ENCODE measurements at places on chromosomes 3 and 15.

DNA sequence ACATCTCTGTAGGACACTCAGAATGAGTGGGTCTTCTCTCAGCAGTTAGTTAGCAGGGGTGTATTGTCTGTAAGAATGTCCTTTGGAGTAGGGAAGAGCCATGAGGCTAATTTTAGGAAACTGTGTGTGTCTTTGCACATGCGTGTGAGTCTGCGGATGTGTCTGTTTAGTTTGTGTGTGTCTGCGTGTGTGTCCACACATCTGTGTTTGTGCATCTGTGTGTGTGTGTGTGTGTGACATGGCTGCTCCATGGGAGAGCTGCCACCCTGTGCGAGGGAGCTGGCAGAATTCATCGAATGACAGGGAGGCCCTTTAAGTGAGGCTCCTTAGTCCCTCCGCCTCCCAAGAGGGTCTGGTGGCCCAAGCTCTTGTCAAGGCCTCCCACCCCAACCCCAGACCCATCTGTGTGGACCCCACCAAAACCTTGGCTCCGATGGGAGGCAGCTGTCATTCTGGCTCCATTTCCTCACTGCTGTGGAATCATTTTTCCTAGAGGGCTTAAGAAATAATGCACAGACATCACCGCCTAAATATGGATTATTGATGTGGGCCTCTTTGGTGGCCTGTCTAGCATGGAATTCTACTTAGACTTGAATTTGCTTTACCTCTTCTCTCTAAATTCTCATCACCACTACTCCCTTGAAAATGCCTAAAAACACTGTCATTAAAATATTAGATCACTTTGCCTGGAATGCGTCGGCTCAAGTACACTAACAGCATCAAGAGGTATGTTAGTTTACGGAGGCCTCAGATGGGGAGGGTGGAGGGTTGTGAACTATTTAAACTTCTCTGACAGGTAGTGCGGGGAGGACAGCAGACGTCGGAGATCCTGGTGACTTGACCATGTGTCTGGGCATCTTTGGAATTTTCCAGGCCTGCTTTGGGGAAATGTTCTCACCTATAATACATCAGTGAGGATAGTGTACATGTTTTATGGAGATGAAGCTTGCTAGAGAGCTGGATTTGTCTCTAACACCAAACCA is 9.4 kb downstream of the ESYT3 start:
- no peak for DNase-seq

GRCh38 chr15:74170875-74171578 is 2.5 kb upstream of the ISLR start:
- DNase-seq = no peak

- no peak for DNase-seq
Measured at GRCh38 chr3:129736070-129736469, 129.6 kb upstream of the PLXND1 start.

DNA sequence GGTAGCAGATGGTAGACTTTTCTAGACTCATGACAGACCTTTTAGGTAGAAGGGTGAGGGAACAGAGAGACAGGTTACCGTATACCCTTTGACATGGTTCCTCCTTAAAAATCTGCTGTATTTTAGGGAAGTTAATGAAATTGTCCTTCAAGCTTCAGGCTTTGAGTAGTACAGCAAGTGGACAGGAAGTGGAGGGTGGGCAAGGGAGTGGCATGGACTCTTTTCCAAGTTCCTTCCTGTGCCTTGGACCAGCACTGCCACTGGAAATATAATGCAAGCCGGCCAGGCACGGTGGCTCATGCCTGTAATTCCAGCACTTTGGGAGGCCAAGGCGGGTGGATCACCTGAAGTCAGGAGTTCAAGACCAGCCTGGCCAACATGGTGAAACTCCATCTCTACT is 156.1 kb upstream of the LRRFIP2 start:
- DNase-seq = no peak

DNA sequence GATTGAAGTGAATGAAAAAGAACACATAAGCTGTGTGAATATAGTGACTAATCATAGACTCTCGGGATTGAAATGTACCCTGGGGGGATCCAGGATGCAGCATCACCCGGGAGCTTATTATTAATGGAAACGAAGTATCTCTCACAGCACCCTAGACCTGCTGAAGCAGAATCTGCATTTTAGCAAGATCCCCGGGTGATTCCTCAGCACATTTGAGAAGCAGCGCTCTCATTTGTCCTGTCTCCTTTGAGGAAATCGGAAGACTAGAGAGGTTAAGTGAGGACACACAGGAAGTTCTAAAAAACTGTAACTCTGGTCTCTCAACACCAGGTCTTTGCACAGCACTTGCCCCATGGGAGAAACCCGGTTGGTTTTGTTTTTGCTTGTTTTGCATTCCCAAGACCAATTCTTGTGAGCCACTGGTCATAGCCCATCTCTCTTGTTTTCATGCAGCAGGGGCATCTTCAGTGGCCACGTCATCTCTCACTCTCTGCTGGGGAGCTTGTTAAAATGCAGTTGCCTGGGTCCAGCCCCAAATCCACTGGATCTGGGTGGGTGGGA is 30.2 kb downstream of the ZNF710 start:
- DNase-seq = peak; percentile 52

- peak; percentile 4 for DNase-seq
Measured at GRCh38 chr3:126340081-126340511, 17.1 kb downstream of the KLF15 start.

- no peak for DNase-seq
Measured at GRCh38 chr3:182970811-182971418, 9.4 kb downstream of the DCUN1D1 start.

GRCh38 chr15:90212221-90213098 is 11.3 kb downstream of the SEMA4B start:
- no peak for DNase-seq

DNA sequence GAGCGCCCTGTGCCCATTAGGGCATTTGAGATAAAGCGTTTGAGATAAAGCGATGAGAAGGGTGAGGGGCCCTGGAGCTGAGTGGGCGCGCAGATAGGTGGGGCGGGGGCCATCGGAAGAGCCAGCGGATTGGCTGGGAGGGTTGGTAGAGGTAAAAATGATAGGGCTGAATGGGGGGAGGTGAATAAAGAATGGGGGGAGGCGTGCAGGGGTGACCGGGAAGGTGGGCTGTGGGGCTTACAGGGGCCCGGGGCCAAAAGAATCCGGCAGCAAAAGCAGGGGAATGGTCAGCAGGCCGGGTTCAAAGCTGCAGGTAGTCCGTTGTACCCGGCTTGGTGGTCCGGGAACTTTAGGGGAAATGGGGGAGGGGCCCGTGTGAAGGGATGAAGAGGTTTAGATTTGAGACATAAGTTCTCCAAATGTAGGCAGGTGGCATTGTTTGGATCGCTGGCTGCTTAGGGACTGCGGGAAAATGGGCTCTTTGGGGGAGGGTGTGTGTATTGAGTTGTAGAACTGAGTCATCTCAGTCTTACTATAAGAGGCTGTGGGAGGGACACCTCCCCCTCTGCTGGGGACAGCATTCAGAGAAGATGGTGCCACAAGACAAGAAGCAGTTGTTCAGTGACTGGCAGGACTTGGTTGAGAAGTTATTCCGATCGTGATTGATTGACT is 610 bp downstream of the ARID3B start:
- DNase-seq = peak; percentile 87

- DNase-seq = peak; percentile 86
Measured at GRCh38 chr15:80744826-80745225, 34.3 kb upstream of the CEMIP start.

DNA sequence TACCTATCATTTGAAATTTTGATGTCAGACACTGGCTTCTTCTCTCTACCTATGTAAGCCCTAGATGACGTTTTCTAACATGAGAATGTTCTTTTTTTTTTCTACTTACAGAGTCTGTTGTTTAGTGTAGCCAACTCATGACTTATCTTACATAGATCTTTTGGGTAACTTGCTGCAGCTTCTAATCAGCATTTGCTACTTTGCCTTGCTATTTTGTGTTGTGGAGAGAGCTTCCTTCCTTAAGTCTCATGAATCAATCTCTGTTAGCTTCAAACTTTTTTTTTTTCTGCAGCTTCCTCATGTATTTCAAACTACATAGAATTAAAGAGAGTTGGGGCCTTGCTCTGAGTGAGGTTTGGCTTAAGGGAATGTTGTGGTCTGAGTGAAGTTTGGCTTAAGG is 568.7 kb upstream of the BCHE start:
- DNase-seq = no peak

GRCh38 chr15:51004103-51004551 is 90.6 kb downstream of the TNFAIP8L3 start:
- DNase-seq = no peak

GRCh38 chr15:73313861-73314260 is 54.9 kb downstream of the HCN4 start:
- no peak for DNase-seq

DNA sequence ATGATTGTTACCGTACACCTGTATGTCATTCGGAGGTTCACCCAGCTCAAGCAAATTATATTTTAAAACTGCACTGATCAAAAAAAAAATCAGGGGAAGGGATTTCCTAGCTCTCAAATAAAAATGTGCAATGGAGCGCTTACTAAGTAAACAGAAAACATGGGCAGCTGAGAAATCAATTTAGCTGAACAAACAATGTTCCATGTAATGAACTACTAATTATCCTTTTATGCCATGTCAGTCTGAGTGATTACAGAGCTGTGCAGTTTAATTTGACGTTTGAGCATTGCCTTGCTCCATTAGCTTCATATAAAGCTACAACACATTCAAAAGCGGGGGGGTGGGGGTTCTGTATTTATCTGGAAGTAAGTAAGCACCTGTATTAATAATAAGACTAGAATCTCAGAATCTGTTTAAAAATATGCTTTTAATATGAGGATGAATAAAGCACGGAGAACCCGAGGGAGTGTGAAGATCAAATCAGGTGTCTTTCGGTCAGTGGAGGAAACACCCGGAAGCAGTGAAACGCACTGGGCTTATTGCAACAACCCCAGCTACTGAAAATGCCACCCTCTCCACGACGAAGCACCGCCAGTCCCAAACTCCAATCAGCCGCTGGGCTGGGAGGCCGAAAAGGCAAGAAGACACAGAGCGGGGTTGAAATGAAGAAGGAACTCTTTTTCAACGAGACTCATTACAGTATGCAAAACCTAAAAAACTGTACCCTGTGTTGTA is 196.5 kb upstream of the ATP11B start:
- no peak for DNase-seq

- no peak for DNase-seq
Measured at GRCh38 chr3:195907684-195907933, 742 bp downstream of the TNK2 start.

DNA sequence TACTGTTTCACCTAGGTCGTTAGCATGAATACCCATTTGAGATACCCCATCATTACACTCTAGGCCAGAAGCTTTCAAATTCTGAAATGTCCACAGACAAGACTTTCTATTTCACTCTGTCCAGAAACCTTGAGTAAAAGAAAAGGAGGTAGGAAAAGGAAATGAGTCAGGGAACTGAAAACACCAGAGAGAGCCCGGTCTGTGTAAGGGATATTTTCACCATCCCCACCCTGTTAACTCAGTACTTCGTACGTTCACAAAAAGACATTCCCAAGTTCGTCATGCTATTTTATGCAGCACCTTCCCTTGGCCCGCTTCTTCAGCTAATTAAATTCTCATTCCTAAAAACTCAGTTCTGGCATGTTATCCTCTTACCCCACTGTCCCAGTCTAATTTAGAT is 89.4 kb upstream of the SOX2 start:
- DNase-seq = no peak

- DNase-seq = no peak
Measured at GRCh38 chr15:83565138-83565537, 88.8 kb upstream of the ADAMTSL3 start.

DNA sequence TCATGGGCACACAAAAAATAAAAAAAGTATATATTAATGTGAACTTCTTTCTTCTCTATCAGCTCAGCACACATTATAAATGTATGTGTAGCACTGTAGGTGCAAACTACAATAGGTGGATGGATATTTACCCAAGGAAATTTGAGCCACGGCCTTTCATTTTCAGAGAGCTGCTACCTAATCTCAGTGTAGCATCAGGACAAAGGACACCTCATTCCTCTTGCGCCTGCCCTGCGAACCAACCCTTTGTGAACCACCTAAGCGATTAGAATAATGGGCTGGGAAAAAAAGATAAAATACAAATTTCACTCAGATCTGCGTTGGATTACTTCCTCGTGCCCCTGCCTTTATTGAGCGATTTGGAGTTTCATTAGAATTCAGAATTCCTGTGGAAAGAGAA is 263.2 kb downstream of the NR2F2 start:
- DNase-seq = no peak

GRCh38 chr15:51346136-51346535 is 4.7 kb downstream of the GLDN start:
- DNase-seq = no peak

GRCh38 chr15:86384186-86384585 is 304.5 kb downstream of the AGBL1 start:
- DNase-seq = no peak

- no peak for DNase-seq
Measured at GRCh38 chr3:133970339-133970738, 59.4 kb downstream of the SLCO2A1 start.

- no peak for DNase-seq
Measured at GRCh38 chr3:173191611-173192010, 50.6 kb upstream of the SPATA16 start.

DNA sequence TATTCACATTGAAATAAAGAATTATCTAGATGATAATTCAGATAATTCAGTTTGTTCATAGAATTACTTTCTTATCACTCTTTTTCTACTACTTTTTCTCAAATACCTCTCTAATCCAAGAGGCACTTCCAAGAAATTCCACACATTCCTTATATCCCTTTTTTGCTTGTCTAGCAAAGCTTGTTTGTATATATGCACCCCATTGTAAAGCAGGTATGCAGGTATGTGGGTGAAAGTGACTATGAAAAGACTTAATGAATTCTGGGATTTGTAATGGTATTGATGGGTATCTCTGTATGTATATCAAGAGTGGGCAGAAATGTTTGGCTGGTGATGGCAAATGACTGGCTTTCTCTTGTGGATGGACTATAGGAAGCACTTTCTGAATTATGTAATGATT is 94.1 kb upstream of the FGF7 start:
- peak; percentile 57 for DNase-seq

- DNase-seq = no peak
Measured at GRCh38 chr3:115671761-115672455, 48.6 kb downstream of the GAP43 start.

- DNase-seq = no peak
Measured at GRCh38 chr15:89375093-89376005, 40.7 kb upstream of the POLG start.
